Motor neuron (in vitro differentiated cells): ENCODE measurements at places on chromosomes 11 and 22. TPM values are rescaled to one million over a fixed set of nuclear protein-coding genes. Genes with fewer than 3 reads are reported as not detected.

Gene MRGPRD
- total RNA-seq, result not detected in 2 replicates

Gene BRSK2
- total RNA-seq, result 37.9 and 41.3 TPM in 2 replicates

DNA sequence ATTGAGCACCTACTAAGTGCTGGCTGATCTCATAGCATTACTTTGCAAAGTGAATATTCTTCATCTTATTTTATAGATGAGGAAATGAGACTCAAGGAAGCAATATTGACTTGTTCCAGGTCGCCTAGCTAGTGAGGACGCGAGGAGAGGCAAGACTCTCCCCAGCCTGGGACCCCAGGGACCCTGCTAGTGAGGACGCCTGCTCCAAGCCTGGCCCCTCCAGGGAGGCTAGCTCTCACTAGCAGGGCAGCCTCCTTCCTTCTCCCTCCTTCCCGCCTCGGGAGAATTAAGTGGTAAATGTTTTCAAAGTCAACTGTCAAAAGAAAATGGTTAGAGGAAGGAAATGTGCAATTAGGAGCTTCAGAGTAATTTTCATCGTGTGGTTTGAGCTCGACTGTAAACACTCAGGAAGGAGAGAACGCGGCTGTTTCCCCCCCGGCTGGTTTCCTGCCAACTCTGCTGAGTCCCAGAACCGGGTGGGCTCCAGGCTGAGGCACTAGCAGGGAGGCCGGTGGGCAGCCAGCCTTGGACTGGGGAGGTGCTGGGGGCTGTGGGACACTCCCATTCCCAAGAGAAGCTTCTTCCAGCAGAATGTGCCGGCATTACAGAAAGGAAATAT is 17.9 kb downstream of the MYEOV start:
- ATAC-seq, result no peak

DNA sequence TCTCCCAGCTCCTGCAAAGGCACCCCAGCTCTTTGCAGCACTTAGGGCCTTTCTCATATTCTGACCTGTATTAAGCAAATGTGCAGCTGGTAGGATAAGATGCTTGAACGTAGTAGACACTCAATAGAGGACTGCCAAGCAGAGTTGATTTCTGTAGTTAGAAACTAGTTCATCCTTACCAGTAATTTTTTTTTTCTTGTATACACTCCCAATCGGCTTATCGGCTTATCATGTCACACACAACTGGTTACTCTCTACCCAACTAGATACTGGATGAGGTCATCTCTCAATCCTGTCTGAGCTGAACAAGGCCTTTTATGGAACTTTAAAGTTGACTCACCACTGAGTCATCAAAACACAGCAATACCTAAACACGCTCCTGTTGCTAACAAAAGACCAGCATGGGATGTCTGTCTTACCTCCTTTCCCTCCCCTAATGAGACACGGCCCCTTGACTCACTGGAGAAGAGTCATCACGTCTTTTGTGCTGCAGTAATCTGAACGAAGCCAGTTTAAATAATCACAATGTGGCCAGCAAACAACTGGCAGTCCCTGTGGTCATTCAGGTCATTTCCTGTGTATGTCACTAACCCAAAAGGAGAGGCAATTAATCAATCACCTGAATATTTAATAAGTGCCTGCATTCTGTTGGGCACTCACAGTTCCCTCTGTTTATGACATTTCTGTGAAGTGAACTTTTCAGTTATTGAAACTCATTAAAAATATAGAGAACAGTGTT is 7.5 kb upstream of the WEE1 start:
- ATAC-seq, result peak; percentile 92

DNA sequence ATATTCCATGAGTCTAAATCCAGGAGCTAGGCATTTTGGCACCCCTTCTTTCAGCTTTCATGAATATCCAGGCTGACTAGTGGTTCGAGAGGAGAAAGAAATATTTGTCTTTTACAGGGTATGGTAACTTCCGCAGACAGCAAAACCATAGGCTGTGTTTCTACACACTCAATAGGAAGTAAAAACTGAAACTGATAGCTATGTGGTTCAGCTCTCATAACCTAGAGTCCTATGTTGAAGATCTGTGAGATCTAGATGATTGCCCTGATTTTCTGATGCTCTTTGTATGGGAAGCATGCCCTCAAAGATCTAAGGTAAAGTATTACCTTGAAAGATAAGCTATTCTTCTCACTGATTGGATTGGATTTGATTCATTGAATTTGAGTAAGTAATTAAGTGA is 118.3 kb downstream of the CD44 start:
- ATAC-seq, result no peak

DNA sequence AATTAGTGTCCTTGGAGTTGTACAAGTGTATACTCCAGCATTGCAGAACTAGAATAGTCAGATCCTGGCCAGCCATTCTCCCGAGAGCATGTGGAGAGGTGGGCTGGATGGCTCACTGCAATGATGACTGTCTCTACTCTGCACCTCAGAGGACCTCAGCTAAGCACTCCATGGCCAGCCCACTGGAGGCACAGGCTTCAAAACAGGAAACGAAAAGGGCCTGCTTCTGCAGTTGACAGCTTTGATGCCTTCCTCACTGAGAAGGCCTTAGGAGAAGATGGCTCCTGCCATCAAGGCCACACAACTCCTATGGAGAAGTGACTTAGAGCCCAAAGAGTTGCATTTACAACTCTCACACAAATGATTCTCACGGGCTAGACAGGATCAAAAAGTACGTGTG is 9.1 kb downstream of the POLD4 start:
- ATAC-seq, result no peak

DNA sequence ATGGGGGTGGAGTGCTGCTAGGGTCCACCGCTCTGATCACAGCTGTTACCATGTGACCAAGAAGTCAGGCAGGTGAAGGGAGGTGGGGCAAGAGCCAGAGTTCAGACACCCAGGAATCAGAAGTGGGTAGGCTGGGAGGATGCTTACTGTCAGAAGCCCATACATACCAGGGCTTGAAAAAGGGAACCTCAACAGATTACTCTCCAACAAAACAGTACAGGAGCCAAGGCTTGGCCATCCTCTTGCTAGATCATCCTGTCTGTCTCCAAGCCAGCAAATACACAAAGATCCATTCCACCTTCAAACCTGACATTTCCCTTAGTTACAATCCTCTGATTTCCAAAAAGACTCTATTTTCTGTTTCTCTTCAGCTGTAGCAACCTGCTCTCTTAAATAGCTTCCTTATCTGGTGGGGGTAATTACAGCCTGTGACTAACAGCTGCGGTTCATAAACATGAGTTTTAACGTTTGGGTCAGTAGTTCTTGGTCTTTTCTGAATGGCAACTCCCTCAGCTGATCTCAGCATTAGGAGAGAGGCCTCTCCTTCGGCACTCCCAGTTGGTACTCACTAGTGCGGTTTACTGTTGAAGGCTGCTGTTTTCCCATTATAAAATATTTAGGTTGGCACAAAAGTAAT is 31.1 kb upstream of the WT1 start:
- no peak for ATAC-seq

DNA sequence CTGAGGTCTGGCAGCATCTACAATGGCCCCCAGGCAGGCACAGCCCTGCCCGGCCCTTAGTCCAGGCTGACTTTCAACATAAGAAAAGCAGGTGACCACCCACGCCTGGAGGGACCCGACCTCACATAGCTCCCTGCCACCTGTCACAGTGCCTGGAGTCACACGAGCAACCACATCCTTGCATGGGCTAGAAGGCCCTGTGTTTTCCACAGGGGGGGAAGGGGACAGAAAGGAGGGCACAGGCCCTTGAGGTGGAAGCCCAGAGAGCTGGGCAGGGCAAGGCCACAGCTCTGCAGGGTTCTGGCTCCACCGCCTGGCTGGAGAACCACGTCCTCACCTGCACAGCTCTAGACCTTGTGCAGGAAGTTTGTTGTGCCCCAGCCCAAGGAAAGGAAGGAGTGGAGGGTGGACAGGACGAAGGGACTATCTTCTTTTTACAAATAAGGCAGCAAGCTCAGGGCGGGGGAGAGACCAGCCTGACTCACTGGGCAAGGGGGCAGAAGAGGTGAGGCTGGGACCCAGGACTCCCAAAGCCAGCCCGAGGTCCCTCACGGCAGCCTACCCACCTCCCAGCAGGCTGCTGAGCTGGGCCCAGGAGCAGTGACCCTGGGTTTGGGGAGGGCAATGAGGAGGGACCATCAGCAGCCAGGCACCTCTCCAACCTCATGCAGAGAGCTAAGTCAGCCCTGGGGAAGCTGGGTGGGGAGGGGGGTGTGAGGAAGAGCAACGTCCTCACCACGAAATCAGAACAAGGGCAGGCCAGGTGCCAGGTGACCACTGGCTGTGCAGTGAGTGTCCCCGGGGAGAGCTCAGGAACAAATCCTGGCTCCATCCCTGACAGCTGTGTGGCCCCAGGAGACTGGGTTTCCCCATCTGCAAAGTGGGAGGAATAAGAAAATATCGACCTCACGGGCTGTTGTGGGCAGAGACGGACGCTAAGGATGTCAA is 4.3 kb downstream of the C1QTNF6 start:
- no peak for ATAC-seq
